Stimulated activated memory B cell treated with anti-CD40 and anti-IgM and Interleukin-4, amounts not matched to agents 10 μg/mL and 1 μg/mL and 100 μg/mL, for 72 hours (primary cell): ENCODE measurements at places on chromosomes 2 and 18.

- no peak for ATAC-seq
These were observed 315.1 kb upstream of the KLHL29 start for GRCh38 chr2:23069923-23070322.

- ATAC-seq, result no peak
These were observed 80.6 kb downstream of the HS6ST1 start for GRCh38 chr2:128237911-128238697.

- ATAC-seq, result no peak
These were observed 81.1 kb downstream of the UPP2 start for GRCh38 chr2:158182676-158183295.

- ATAC-seq, result no peak
These were observed 11.3 kb upstream of the MPP4 start for GRCh38 chr2:201709747-201710146.

DNA sequence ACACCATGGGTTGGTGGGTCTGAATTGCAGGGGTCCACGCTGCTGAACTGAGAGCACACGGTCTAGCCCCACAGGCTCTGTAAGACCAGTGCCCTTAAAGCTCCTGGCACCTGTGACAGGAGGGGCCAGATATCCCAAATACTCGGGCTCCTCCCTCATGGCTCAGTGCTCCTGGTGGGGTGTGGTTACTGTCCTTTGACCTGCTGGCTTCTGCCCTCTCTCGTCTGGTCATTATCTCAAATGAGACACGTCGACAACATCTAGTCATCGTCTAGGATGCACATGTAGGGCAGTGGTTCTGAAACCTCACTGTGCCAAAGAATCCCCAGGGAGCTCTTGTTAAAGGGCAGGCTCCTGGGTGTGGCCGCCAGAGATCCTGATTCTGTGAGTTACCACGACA lies 258.4 kb downstream of the LOXHD1 start:
- no peak for ATAC-seq

GRCh38 chr2:116094196-116094595 lies 1651.8 kb downstream of the DPP10 start:
- ATAC-seq, result no peak
